ENCODE measurements at places on chromosomes 1 and 21. TPM values are rescaled to one million over a fixed set of nuclear protein-coding genes. Genes with fewer than 3 reads are reported as not detected.

AGT gene
- total RNA-seq = not detected

NBPF12 gene
- 18.8 TPM for total RNA-seq

RAB42 gene
- total RNA-seq = not detected

SELENBP1 gene
- 11.6 TPM for total RNA-seq

CLCA1 gene
- total RNA-seq = not detected

GUCA2A gene
- not detected for total RNA-seq

RGS1 gene
- not detected for total RNA-seq

NFASC gene
- total RNA-seq = 0.98 TPM

SPATA17 gene
- 4.5 TPM for total RNA-seq

CBR3 gene
- total RNA-seq = 1.3 TPM

S100A12 gene
- total RNA-seq = not detected

TRMT13 gene
- 24.2 TPM for total RNA-seq

FCRL1 gene
- total RNA-seq = not detected

S100A10 gene
- total RNA-seq = 1,693 TPM

VANGL2 gene
- 0.26 TPM for total RNA-seq

VWA1 gene
- total RNA-seq = 0.54 TPM

SH2D1B gene
- total RNA-seq = not detected

RBM15 gene
- total RNA-seq = 31.4 TPM

DRAXIN gene
- 0.05 TPM for total RNA-seq

SPRR2B gene
- total RNA-seq = not detected

LRP8 gene
- total RNA-seq = 21.8 TPM

C4BPB gene
- not detected for total RNA-seq

OR2AK2 gene
- total RNA-seq = not detected

FCRL5 gene
- total RNA-seq = not detected

IFFO2 gene
- 10.8 TPM for total RNA-seq

AGBL4 gene
- total RNA-seq = not detected

GPX7 gene
- total RNA-seq = not detected

LCE1A gene
- not detected for total RNA-seq

RAP1GAP gene
- 0.22 TPM for total RNA-seq

TSPAN2 gene
- 0.42 TPM for total RNA-seq

DSCAM gene
- 0.33 TPM for total RNA-seq

TRIM67 gene
- not detected for total RNA-seq

U2AF1 gene
- 37.9 TPM for total RNA-seq

TMEM82 gene
- total RNA-seq = not detected

GPN2 gene
- 39.7 TPM for total RNA-seq

WNT9A gene
- total RNA-seq = 6.6 TPM

URB1 gene
- total RNA-seq = 43.5 TPM

THEM5 gene
- not detected for total RNA-seq
